ENCODE measurements at places on chromosomes 5 and 9.
A peak's percentile ranks its signal among the peaks of the same experiment; 100 is the strongest.

- DNase-seq, result no peak
These were observed 18.7 kb upstream of the PIK3R1 start for GRCh38 chr5:68196876-68197275.

DNA sequence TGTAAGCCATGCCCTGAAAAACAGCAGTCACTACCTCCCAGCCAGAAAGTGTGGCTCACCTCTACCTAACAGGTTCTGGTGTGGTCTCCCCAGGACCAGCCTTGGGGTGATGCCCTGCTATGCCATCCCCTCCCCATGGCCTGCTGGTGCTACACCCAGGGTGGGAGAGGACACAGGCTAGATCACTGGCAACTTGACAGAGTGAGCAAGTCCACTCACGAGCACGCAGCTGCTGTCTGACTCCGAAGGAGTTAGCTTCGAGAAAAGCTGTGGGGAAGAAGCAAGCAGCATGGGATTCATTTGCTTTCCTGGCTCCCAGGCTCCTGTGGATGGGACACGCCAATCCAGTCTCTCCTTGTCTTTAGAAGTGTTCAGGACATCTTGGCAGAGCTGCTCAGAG lies 102.2 kb downstream of the COL5A1 start:
- no peak for DNase-seq

- no peak for DNase-seq
These were observed 39.2 kb downstream of the PRUNE2 start for GRCh38 chr9:76866689-76867088.

GRCh38 chr9:33041432-33042188 lies 16.5 kb downstream of the DNAJA1 start:
- DNase-seq, result no peak

DNA sequence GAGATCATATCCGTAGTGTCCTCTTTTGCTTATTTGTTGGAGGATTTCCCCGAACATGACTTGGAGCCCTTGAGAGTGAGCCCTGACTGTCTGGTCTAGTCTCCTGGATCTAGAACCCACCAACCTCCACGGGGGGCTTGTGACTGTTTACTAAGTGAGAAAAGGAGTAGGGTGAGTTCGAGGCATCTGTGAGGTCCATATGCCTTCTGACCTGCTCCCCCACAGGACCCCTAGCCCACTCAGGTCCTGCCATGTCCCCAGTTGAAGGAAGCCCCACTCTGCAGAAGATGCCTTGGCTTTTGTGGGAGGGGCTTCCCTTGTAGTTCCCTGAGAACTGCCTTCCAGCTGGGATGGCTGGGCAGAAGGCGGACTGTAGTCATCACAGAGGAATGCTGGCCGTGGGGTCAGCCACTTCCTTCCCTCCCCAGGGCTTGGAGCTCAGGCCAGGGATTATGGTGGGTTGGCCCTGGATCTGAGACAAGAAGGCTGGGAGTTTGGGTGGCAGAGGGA lies 7.0 kb upstream of the IRF1 start:
- DNase-seq, result no peak

DNA sequence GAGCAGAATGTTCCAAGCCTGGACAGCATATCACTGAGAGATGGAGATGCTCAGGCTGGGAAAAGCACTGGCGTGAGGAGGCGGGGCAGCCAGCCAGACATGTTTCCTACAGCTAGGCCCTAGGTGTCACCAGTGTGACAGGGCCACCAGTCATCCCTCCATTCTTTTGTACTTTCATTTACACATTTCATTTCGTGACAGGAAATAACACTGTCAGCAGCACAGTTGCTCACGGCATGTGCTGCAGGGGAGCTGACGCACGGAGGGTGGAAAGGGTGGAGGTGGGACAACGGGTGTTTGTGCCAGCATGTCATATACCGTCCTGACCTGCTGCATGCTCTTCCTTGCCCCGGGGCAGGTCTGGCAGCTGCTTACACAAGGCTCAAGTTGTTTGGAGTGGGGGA lies 14.8 kb upstream of the CEMIP2 start:
- DNase-seq, result peak; percentile 76

- DNase-seq, result no peak
These were observed 39.3 kb upstream of the FCN2 start for GRCh38 chr9:134841180-134841904.

GRCh38 chr5:120913396-120913795 lies 449.3 kb downstream of the PRR16 start:
- DNase-seq, result no peak

- no peak for DNase-seq
These were observed 495.7 kb downstream of the TLE1 start for GRCh38 chr9:81193362-81194339.

DNA sequence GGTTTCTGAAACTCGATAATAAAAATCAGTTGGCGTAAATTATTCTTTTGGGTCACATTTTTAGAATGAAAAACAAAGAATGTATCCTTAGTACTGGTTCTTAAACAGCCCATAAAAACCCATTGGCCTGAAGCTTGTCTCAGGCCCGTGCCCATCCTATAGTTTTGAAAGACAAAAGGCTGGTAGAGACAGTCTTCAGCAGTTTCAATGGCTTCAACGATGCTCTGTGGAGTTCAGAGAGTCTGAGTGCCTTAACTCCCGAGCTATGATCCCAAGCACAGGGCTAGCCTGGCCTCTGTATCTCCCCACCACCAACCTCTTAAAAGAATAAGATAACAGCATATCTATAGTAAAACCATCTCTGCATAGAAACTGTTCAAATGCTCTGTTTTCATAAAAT lies 595.0 kb downstream of the CDH12 start:
- DNase-seq, result no peak

- DNase-seq, result no peak
These were observed 120.4 kb upstream of the FST start for GRCh38 chr5:53359916-53360517.

All from activated effector memory CD4-positive, alpha-beta T cell treated with Interleukin-2 at 50 U/mL for 16 hours (primary cell).